ENCODE measurements at places on chromosomes 5 and 9.

DNA sequence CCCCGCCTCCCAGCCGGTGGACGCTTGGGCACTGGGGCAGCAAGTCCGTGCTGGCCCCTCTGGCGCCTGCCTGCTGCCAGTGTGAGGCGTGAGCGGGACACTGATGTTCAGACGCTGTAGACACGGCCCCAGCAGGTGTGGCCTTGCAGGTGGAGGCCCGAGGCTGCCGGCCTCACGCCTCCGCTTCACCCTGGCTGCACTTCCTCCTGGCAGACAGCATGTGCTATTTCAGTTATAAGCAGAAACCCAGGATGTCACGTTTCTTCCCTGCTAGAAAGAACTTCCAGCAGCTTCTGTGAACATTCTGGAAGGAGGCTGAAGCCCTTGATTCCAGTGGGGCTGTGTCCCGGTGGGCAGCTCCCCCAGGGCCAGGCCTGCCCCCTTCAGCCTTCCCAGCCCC, 114.8 kb upstream of the FCN2 start:
- DNase-seq = no peak

GRCh38 chr5:1934056-1934394, 51.3 kb upstream of the IRX4 start:
- no peak for DNase-seq

GRCh38 chr5:124527220-124527991, 219.0 kb downstream of the ZNF608 start:
- no peak for DNase-seq

- no peak for DNase-seq
Measured at GRCh38 chr5:1804001-1804690, 2.9 kb downstream of the NDUFS6 start.

- DNase-seq = no peak
Measured at GRCh38 chr5:140664030-140664358, 710 bp upstream of the WDR55 start.

DNA sequence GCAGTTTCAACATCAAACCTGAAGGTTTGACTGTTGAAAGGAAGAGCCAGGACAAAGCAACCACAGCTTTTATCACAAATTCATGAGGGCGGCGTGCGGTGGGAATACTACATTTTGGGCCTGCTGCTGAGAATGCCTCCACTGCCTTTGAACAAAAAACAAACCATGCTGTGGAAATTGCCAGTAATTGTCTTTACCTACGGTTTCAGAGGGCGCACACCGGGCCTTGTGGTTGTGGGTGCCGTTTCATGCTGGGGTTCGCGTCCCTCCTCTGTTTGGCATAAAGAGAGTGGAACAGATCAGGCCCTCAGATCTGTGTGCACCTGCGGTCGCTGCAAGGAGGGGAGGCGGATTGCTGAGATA, 27.6 kb upstream of the TCF7 start:
- DNase-seq = peak; percentile 85

DNA sequence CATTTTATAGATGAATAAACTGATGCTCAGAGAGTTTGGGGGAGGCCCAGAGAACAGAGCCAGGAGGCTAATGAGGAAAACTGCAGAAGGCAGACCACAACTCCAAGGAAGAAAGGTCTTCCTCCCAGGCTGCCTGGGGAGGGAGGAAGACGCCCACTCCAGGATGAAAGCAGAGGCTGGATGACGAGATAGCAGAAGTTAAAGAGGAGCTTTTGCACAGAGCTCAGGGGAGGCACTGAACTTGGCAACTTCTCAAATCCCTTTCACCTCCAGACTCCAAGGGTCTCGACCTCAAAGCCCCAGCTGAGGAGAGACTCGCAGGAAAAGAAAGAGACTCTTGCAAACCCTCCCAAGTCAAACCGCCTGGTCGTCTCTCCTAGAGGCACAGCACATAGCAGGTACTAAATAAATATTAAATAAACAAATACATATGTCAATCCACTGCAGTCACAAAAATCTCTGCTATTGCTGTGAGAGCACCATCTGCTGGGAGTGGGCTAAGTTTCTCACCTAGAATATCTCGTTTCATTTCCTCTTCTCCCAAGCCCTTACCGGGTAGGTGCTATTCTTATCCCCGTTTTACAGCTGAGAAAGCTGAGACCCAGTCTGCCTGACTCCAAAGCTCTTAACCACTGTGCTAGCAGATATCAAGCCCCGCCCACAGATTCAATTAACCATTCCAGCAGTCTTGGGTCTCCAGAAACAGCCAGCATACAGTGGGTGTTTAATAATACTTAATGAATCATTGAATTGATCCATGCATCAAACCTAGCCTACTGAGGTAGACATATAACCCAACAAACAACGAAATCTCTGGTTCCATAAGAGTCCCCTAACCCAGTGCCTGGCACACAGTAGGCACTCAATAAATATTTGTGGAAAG, 97.8 kb upstream of the HAND1 start:
- DNase-seq = no peak

- DNase-seq = no peak
Measured at GRCh38 chr5:135991429-135991828, 36.6 kb upstream of the LECT2 start.

GRCh38 chr9:5513966-5514616, 3.8 kb downstream of the PDCD1LG2 start:
- no peak for DNase-seq

GRCh38 chr5:68953875-68954617, 139.8 kb upstream of the SLC30A5 start:
- DNase-seq = no peak

DNA sequence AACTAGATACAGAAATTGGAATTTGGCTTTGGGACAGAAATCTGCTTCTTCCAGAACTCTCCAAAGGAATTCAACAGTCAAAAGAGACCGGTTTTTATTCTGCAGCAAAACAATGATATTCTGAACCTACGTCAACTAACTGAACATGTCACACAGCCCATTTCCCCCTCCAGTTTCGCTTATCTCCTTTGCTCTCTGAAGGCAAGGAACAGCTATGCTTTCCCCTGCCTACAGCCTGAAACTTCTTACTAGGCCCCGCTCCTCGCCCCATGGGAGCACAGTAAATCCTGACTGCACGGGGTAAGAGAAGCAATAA, 488 bp downstream of the SKIC3 start:
- no peak for DNase-seq

DNA sequence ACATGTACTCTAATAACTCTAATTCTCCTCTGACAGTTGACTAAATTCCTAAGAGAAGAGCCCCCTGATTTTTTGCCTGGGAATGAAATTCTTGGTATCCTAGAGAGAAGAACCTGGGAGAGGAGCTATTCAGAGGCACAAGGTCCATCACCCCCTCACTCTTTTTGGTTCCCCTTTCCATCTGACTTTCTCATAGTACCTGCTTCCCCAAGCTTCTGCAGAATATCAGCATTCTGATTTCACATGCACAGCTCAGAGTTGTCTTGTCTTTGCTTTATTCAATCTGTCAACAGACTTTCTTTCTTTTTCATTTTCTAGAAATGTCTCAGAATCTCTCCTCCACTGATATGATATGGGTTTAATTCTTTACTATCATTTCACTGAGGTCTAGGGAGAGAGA, 141.5 kb upstream of the FBXL17 start:
- no peak for DNase-seq

DNA sequence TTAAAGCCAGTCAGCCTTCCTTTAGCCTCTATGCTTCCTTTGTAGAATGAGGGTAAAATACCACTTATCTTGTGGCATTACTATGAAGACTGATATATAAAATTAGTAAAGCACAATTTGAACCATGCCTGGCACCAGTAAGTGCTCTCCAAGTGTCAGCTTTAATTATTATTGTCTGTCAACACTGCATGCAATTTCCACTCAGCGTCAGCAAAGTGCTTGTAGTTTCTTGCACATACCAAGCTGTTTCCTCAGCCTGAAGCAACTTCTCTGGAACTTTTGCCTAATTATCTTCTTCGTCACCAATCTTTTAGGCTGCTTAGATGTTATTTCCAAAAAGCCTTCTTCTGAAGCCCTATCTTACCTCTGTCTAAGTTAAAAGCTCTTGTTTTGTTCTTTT, 177.3 kb downstream of the CDC42SE2 start:
- no peak for DNase-seq

- DNase-seq = no peak
Measured at GRCh38 chr5:83564069-83564749, 92.7 kb downstream of the VCAN start.

GRCh38 chr9:82651474-82651873, 411.5 kb downstream of the RASEF start:
- DNase-seq = no peak

- DNase-seq = no peak
Measured at GRCh38 chr9:89097219-89097618, 81.4 kb downstream of the SHC3 start.

- no peak for DNase-seq
Measured at GRCh38 chr9:14308853-14309145, 5.1 kb downstream of the NFIB start.

DNA sequence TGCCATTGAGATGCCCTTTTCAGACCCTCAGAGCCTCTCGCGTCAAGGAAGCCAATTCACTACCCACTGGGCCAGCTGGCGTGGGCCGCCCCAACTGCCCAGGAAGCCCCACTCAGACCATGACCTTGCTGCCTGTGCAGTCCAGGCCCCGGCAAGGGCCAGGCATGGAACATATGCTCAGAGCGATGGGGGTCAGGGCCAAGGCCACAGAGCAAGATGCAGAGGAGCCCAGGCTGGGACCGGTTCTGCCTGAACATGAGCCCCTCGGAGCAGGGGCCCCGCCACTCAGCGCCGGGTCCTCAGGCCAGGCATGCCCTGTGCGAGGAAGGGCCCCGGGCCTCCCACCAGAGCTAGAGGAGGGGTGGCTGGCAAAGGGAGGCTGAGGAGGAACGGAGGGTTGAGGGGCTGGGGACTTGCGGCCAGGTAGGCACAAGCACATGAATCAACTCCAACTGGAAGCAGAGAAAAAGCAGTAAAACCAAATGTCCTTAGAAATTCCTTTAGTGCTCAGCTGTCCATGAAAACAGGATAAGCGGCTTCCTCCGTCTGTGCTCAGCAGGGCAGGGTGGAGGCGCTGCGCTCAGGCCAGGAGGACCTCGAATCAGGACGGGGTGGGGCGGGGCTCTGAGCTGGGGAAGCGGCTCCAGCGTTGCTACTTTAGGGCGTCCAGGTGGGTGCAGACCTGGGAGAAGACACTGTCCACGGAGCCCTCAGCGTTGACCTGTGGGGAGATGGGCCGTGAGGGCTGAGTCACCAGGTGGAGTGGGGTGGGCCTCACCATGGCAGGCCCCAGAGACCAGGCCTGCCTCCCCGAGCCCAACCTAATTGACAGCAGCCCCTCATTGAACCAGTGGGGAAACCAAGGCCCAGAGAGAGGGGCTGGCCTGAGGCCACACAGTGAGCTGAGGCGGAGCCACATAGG, 9.9 kb downstream of the AK1 start:
- DNase-seq = no peak

GRCh38 chr5:109739741-109740728, 50.3 kb downstream of the MAN2A1 start:
- no peak for DNase-seq

- DNase-seq = no peak
Measured at GRCh38 chr5:134837530-134838181, 8.1 kb upstream of the C5orf24 start.

GRCh38 chr9:91164724-91165520, 196.8 kb downstream of the AUH start:
- DNase-seq = peak; percentile 90

DNA sequence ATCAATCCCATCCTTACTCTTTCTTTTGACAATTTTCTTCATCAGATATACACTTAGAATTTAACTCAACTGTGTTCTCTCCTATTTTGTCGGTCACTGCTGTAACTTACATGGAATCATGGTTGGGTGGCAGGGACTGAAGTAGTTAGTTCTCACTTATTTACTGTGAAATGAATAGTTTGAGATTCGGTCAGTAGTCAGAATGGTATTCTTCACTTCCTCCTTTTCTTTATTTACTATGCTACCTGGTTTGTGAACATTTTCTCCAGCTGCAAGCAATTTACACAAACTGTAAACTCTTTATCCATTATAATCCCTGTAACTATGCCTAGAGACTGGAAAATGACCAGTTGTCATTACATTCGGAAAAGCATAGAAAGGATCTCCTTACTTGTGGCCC, 41.5 kb upstream of the GDNF start:
- no peak for DNase-seq

GRCh38 chr9:93077811-93078210, 18.2 kb upstream of the CARD19 start:
- no peak for DNase-seq

DNA sequence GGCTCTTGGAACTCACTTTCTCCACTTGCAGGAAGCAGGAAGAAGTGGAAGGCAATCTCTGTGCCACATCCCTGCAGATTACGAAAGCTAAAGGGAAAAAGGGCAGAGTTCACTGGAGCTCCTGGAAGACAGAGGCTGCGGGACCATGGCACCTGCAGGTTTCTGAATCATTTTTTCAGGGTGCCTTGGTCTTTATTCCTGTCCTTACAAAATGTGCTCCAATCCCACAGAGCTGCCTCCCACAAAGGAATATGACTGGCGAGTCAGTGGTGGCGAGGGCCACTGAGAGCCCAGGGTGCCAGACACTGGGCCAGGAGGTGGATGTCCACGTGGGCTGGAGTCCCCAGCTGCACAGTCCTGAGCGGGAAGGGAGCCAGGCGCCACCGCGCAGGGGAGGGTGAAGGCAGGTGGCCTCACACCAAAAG, 183.0 kb downstream of the FANCC start:
- no peak for DNase-seq

DNA sequence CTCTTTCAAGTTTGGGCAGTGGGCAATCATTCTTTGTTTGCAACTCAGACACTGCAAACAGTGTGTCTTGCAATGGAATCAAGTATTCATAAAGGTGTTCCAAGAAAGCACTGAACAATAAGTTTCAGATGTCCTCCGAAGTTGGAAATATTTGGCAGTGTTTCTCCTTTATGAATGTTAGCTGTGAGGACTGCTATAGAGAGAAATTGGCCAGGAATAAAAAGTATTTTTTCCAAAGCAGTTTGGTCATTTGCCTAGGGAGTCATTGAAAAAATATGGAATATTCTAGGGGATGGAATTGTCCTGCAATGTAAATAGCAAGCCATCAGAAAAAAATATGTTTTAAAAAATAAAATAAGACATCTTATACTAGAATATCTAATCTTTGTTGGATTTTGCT, 688.6 kb upstream of the SEMA6A start:
- no peak for DNase-seq

GRCh38 chr5:143819716-143820115, 7.8 kb downstream of the HMHB1 start:
- DNase-seq = no peak

- no peak for DNase-seq
Measured at GRCh38 chr5:129099184-129099569, 4.6 kb downstream of the ISOC1 start.

DNA sequence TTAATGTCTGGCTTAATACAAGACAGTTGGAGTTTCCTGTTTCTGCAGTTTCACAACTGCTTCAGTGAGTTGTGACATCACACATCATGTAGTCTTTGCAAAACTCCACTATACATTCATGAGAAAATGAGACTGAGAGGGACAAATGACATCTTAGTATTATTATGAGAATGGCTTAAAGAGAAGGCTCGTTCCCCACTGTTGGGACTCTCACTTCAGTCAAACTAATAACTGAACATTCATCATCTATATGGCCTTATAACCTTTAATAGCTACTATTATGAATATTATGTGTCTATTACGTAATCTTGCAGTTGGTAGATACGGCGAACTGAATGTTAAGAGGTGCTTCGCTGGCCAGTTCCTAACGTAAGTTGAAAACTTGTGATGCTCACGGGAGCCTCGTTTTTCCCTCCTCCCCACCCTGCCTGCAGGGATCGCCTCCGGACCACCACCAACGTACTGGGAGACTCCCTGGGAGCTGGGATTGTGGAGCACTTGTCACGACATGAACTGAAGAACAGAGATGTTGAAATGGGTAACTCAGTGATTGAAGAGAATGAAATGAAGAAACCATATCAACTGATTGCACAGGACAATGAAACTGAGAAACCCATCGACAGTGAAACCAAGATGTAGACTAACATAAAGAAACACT, 79.4 kb downstream of the SLC1A3 start:
- DNase-seq = no peak
